ENCODE measurements at places on chromosomes 11 and 22.

- DNase-seq: no peak
Observed at GRCh38 chr22:47624252-47625012, 862.0 kb downstream of the TBC1D22A start.

GRCh38 chr11:76237914-76238313, 31.6 kb upstream of the WNT11 start:
- no peak for DNase-seq

- no peak for DNase-seq
Observed at GRCh38 chr11:60563553-60564235, 48.5 kb downstream of the MS4A13 start.

- DNase-seq: no peak
Observed at GRCh38 chr11:105588001-105588400, 21.9 kb upstream of the GRIA4 start.

- no peak for DNase-seq
Observed at GRCh38 chr11:114764563-114764962, 86.2 kb downstream of the NXPE2 start.

DNA sequence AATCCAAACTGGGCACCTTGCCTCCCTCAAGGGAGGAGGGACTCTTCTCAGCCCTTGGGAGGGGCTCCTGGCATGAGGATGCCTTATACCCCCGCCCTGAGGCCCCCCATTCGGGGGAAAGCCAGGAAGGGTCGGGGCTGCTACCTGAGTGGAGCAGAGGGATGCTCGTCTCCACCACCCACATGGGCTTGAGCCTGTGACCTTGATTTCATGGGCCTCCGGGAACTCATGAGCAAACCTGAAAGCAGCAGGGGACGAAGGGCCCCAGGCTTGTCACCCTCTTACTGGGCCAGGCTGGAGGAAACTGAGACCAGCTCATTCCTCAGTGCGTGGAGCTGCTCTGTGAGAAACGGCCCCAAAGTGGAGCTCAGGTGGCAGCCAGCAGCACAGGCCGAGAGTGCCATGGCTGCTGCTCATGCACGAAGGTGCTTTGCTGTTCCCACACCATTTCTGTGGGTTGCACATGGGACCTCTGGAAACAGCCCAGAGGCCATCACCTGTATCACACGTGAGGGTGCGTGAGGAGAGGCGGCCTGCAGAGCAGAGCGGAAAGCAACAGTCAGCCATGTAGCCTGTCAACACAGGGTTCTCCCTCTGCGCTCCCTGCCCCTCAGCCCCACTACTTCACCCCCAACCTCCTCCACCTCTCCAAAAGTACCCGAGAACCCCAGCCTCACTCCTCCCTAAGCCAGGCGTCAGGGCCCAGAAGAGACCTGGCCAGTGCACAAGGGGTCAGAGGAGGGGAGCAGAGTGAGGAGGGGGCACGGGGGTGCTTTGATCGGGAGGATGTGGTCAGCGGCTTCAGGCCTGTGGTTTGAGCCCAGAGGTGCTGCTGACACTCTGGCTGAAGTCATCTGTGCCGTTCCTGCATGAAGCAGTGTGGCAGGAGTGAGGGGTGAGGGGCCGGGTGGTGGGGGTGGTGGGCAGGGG, 14.1 kb upstream of the IL2RB start:
- DNase-seq: no peak

GRCh38 chr22:47149976-47150375, 387.5 kb downstream of the TBC1D22A start:
- no peak for DNase-seq

GRCh38 chr11:134398079-134398444, 14.0 kb downstream of the B3GAT1 start:
- DNase-seq: no peak

- peak; percentile 51 for DNase-seq
Observed at GRCh38 chr11:1574238-1574932, 2.3 kb upstream of the DUSP8 start.

DNA sequence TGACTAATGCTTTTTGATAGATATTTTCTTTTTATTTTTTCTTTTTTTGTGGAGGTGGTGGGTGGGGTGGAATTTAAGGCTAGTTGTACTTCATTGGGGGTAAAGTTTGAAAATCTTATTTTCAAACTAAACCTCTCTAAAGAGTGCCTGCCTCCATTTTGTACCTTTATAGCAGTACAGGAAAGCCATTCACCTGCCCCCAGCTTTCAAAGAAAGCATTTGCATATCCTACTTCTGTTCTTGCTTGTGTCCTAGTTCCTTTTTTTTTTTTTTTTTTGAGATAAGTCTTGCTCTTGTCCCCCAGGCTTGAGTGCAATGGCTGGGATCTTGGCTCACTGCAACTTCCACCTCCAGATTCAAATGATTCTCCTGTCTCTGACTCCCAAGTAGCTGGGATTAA, 766.2 kb upstream of the LRRC4C start:
- no peak for DNase-seq
